Effector memory CD4-positive, alpha-beta T cell (primary cell): ENCODE measurements at places on chromosomes 12 and 14.

GRCh38 chr14:99190696-99191394, 81.2 kb downstream of the BCL11B start:
- H3K27ac ChIP-seq: peak overlapping the region; percentile 88
- no peaks in the 10 kb centered on the region for H3K27me3 ChIP-seq
- no peaks in the 10 kb centered on the region for H3K36me3 ChIP-seq
- H3K4me3 ChIP-seq: peak overlapping the region; percentile 16

- H3K27me3 ChIP-seq: no peaks in the 10 kb centered on the region
- no peaks in the 10 kb centered on the region for H3K36me3 ChIP-seq
- peaks cover 8% of the 10 kb centered on the region for H3K4me1 ChIP-seq
Observed at GRCh38 chr12:4111010-4111409, 162.6 kb upstream of the CCND2 start.

- no peak overlapping the region for H3K4me3 ChIP-seq
- H3K36me3 ChIP-seq: no peaks in the 10 kb centered on the region
- DNase-seq: no peak
- no peaks in the 10 kb centered on the region for H3K4me1 ChIP-seq
Observed at GRCh38 chr12:113660936-113661335, 189.3 kb upstream of the LHX5 start.

- DNase-seq: no peak
- H3K27ac ChIP-seq: no peak overlapping the region
- H3K4me3 ChIP-seq: no peak overlapping the region
Observed at GRCh38 chr12:23141335-23141734, 516.4 kb downstream of the ETNK1 start.

DNA sequence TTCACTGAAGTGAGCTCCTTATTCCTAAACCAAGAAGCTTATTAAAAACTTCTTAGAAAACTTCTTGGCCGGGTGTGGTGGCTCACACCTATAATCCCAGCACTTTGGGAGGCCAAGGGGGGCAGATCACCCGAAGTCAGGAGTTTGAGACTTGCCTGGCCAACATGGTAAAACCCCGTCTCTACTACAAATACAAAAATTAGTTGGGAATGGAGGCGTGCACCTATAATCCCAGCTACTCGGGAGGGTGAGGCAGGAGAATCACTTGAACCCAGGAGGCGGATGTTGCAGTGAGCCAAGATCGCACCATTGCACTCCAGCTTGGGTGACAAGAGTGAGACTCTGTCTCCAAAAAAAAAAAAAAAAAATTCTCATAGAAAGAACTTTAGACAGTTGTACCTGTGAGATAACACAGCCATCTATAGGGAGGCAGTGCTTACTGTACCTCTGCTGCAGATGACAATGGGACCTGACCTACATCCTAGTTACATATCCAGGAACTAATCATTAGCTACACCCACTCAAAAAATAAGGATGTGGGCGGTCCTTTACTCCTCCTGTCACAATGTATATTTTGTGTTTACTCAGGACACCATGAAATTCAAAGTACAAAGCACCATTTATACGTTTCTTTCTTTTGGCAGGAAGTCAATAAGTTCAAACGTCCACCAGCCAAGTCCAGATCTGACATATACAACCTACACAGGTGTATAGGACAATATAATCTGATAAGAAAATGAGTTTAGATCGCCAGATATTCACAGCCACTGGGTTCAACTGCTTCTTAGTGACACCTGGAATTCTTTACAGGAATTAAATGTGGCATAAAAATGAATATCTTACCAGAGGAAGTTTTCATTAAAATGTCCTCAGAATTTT, 14.9 kb downstream of the STXBP6 start:
- DNase-seq: no peak
- H3K4me1 ChIP-seq: no peaks in the 10 kb centered on the region
- H3K27ac ChIP-seq: no peak overlapping the region
- H3K4me3 ChIP-seq: no peak overlapping the region
- H3K36me3 ChIP-seq: no peaks in the 10 kb centered on the region

DNA sequence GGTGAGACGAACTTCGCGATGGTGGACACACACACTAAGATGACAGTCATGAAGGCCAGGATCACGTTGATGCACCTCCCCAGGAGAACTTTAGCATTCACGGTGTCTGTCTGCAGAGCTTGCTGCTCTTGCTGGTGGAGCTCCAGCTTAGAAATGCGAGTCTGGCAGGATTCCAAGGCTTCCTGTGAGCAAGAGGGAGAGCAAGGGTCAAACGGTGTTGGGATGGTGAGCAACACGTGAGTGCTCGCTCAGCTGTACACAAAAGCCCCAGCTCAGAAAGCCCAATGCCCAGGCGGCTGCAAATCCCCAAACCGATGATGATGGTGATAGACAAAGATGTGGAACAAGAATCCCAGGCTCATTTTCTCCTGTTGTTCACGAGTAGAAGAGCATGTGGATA, 78.8 kb downstream of the TMCC3 start:
- H3K36me3 ChIP-seq: no peaks in the 10 kb centered on the region
- no peak overlapping the region for H3K4me3 ChIP-seq
- no peaks in the 10 kb centered on the region for H3K4me1 ChIP-seq
- H3K27ac ChIP-seq: no peak overlapping the region
- DNase-seq: no peak

GRCh38 chr12:106284358-106285105, 18.0 kb upstream of the TCP11L2 start:
- no peaks in the 10 kb centered on the region for H3K36me3 ChIP-seq
- no peaks in the 10 kb centered on the region for H3K4me1 ChIP-seq
- no peaks in the 10 kb centered on the region for H3K27me3 ChIP-seq
- no peak overlapping the region for H3K4me3 ChIP-seq

DNA sequence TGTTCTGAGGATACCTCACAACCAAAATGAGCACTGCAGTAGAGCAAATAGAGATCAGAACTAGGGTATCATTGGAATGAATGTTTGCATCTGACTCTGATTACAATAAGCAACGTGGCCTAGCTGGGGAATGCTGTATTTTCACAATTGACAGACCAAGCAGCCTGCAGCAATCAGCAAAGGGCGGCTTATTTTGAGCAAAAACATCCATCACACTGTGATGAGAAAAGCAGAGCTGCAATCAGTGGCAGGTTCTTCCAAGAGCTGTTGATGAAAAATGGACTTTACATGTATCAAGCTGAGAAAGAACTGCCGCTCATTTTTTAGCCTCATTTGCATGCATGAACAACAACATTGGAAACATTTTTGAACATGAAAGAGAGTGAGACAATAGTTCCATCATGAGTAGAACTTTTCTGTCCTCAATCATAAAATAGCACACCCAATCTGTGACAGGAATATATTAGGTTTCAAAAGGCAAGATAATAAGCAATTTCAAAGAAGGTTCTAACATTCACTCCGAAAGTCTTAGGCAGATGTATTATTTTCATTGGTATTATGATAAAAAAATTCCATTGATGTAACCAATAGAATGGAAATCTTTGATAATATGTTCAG, 249.7 kb upstream of the FBXO33 start:
- DNase-seq: no peak
- H3K4me3 ChIP-seq: no peak overlapping the region
- H3K4me1 ChIP-seq: no peaks in the 10 kb centered on the region

DNA sequence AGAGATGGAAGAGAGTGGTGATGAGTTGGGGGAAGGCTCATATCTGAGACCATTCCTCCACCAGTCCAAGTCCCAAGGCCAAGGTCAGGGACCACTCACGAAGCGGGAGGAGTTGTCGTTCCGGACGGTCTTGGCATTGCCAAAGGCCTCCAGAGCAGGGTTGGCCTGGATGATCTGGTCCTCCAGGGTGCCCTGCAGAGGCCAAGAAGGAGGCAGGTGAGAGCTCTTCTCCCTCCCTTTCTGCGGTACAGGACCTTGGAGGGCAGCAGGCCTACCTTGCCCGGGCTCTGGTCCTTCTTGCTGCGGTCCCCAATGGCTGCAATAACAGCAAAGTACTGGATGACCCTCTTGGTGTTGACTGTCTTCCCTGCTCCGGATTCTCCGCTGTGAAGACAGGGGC, 4.0 kb downstream of the MYH7 start:
- H3K4me3 ChIP-seq: no peak overlapping the region
- no peak for DNase-seq
- H3K4me1 ChIP-seq: no peaks in the 10 kb centered on the region
- no peaks in the 10 kb centered on the region for H3K27me3 ChIP-seq
- no peak overlapping the region for H3K27ac ChIP-seq
- H3K36me3 ChIP-seq: no peaks in the 10 kb centered on the region

- H3K4me3 ChIP-seq: no peak overlapping the region
- H3K4me1 ChIP-seq: peaks cover 4% of the 10 kb centered on the region
- no peak for DNase-seq
- no peaks in the 10 kb centered on the region for H3K36me3 ChIP-seq
- no peak overlapping the region for H3K27ac ChIP-seq
- H3K27me3 ChIP-seq: peaks cover 6% of the 10 kb centered on the region
Observed at GRCh38 chr14:69481815-69482568, 2.5 kb upstream of the PLEKHD1 start.

GRCh38 chr12:109423392-109423791, 53.7 kb downstream of the KCTD10 start:
- H3K27ac ChIP-seq: no peak overlapping the region
- H3K4me3 ChIP-seq: no peak overlapping the region
- H3K27me3 ChIP-seq: no peaks in the 10 kb centered on the region
- no peak for DNase-seq
- H3K4me1 ChIP-seq: no peaks in the 10 kb centered on the region

DNA sequence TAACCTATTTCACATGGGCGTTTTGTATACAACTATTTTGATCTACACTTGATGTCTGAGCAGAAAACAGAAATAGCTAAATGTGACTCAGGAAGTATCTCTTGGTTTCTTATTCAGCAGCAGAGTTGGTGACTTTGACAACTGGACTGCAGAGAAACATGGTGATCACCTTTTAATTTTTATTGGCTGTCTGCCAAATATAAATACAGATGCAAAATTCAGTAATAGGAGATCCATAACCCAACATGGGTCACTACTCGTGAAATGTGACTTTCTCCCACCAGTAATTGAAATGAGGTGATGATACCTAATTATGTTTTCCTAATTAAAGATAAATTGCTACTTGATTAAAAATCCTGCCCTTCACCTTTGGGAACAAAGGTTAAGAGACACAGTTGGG, 487.1 kb downstream of the NELL2 start:
- no peaks in the 10 kb centered on the region for H3K4me1 ChIP-seq
- no peak overlapping the region for H3K27ac ChIP-seq
- no peaks in the 10 kb centered on the region for H3K36me3 ChIP-seq
- H3K4me3 ChIP-seq: no peak overlapping the region
- no peaks in the 10 kb centered on the region for H3K27me3 ChIP-seq

GRCh38 chr12:60225216-60226000, 629.6 kb downstream of the SLC16A7 start:
- no peak overlapping the region for H3K4me3 ChIP-seq
- no peaks in the 10 kb centered on the region for H3K36me3 ChIP-seq
- H3K27ac ChIP-seq: no peak overlapping the region
- H3K4me1 ChIP-seq: no peaks in the 10 kb centered on the region

DNA sequence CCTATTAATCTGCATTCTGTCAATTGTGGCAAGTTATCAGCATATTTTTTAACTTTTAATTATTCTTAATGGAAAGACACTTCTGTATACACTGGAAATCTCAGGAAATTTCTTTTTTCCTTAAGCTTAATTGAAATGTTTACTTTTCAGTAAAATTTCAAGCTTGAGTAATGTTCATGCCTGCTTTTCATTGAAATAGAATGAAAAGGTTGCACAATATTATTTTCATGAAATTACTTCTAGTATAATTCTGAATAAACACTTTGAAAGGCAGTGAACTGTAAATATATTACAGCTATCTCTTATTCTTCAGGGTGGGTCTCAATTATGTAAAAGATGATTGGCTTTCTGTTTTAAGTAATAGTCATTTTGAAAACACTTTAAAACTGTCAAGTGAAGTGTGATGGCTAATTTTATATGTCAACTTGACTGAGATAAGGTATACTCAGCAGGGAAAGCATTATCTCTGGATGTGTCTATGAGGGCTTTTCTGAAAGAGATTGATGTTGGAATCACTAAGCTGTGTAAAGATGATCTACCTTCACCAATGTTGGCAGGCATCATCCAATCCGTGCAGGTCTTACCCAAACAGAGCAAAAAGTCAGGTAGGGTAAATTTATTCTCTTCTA, 29.9 kb downstream of the CLEC2D start:
- H3K27ac ChIP-seq: no peak overlapping the region
- H3K36me3 ChIP-seq: peaks cover 14% of the 10 kb centered on the region
- no peak for DNase-seq
- H3K4me1 ChIP-seq: peaks cover 11% of the 10 kb centered on the region
- no peaks in the 10 kb centered on the region for H3K27me3 ChIP-seq

- H3K36me3 ChIP-seq: no peaks in the 10 kb centered on the region
- H3K27me3 ChIP-seq: no peaks in the 10 kb centered on the region
- no peak for DNase-seq
- no peak overlapping the region for H3K27ac ChIP-seq
- H3K4me1 ChIP-seq: no peaks in the 10 kb centered on the region
Observed at GRCh38 chr12:25552681-25553080, 402 bp downstream of the LMNTD1 start.

DNA sequence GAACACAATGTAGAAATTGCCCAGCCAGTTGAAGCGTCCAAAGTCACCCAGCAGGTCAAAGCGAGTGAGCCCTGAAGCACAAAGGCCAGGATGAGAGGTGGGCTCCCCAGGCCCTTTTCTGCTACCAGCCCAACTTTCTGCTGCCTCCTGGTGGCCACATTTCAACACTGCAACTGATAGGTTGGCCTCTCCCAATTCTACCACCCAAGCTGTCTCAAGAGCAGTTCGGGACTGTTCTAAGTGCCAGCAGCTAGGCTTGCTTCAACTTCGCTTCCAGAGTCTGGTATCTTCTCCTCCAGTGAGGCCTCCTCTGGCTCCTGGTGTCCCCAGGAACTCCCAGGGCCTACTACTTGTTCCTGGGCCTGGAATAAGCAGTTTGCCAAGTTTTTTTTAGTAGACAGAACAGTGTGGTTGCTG, 3.4 kb upstream of the DHH start:
- H3K4me3 ChIP-seq: no peak overlapping the region
- H3K36me3 ChIP-seq: peaks cover 46% of the 10 kb centered on the region
- DNase-seq: no peak

GRCh38 chr14:75559451-75560222, 18.8 kb upstream of the FLVCR2 start:
- H3K4me1 ChIP-seq: peaks cover 8% of the 10 kb centered on the region
- no peak overlapping the region for H3K4me3 ChIP-seq
- H3K36me3 ChIP-seq: no peaks in the 10 kb centered on the region
- no peak overlapping the region for H3K27ac ChIP-seq
- H3K27me3 ChIP-seq: no peaks in the 10 kb centered on the region

DNA sequence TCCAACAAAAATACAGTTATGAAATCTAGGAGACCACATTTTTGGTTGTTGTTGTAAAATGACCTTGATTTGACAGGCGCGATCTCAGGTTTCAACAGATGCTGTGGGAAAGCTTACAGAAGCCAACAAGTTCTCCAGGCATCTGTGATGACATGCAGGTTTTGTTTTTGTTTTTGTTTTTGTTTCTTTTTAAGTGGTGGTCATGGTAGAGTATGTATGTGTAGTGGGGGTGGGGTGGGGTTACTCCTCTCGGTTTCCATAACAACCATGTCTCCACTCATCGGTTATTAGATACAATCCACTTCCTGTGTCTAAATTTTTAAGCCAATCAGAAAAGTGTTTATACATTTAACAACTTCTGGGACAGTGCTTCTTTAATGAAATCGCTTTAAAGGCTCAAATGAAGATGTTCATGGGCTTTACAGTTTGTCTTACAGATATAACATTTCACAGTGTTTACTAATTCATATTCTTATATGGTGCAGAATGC, 199.9 kb upstream of the FOXN3 start:
- H3K4me1 ChIP-seq: peaks cover 31% of the 10 kb centered on the region
- DNase-seq: peak; percentile 52
- peak overlapping the region; percentile 85 for H3K4me3 ChIP-seq
- H3K36me3 ChIP-seq: no peaks in the 10 kb centered on the region
- peak overlapping the region; percentile 78 for H3K27ac ChIP-seq
- H3K27me3 ChIP-seq: no peaks in the 10 kb centered on the region

GRCh38 chr14:51715250-51715649, 63.5 kb downstream of the FRMD6 start:
- H3K27ac ChIP-seq: no peak overlapping the region
- no peaks in the 10 kb centered on the region for H3K27me3 ChIP-seq
- no peak overlapping the region for H3K4me3 ChIP-seq
